ENCODE measurements at places on chromosomes 6 and 20.

DNA sequence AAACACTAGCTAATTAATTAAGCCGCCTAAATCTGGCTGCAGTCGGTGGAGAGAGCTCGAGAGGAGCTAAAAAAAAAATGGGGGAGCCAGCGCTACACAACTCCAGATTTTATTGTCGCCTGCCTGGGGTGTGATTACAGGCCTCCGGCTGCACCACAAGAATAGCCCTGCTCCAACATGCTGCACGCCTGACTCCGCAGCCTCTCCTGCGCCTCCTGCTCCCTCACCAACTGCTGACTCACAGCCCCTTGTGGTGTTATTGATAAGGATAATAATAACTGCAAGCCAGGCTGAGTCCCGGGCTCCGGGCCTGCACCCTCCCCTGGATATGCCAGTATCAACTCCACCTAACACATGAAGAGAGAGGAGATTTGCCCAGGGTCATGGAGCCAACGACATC is 16.8 kb downstream of the SIRPA start:
- no peak for DNase-seq

- DNase-seq: no peak
Observed at GRCh38 chr6:2355150-2355549, 109.7 kb upstream of the GMDS start.

DNA sequence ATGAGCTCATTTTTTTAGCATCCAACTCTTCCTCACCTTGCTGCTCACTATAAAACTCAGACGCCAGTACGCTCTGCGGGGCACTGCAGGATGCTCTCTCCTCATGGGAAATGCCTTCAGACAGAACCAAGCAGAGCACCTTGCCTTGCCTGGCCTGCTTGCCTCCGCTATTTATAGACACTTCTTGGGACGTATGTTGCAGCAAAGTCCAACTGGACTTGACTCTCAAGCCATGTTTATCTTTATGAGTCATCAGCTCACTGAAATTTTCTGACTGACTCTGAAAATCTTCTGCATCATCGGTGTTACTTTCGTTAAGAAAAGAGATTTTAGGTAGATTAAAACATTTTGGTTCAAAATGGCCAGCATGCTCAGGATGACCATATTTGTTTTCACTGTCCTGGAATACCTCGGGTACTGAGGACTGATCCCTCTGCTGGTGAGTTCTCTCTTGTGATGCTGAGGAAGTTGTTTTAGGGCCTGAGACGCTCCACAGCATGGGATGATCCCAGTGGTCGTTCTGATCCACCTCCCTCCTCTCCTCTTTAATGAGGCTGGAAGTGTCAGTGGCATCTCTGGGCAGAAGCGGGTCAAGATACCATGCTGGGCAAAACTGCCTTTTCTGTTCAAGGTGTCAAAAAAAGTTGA is 204.5 kb downstream of the KIF16B start:
- no peak for DNase-seq

- DNase-seq: no peak
Observed at GRCh38 chr6:121395736-121396135, 39.7 kb upstream of the GJA1 start.

GRCh38 chr6:130890521-130890971 is 63.3 kb downstream of the SMLR1 start:
- DNase-seq: no peak

DNA sequence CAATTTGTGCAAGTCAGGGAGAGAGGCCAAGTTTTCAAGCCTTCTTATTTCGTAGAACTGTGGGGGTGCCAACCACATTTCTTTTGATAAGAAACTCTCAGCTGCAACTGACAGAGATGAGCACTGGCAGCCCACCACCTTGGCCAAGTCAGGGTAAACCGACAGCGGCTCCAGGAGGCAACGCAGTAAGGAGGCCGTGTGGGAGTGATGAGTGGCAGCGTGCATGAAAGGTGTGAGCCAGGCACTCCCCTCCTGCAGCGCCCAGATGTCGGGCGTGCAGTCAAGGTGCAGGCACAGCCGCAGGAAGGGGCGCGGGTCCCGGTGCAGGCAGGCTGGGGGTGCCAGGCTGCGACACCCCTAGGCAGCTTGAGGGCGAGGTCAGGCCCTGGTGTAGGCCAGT is 49.2 kb upstream of the HDAC2 start:
- DNase-seq: no peak

Measured in cerebellum (tissue), 4 donors.